ENCODE measurements at places on chromosomes 13 and 19.

- no peak for DNase-seq
Measured at GRCh38 chr19:31770223-31770622, 421.0 kb upstream of the TSHZ3 start.

DNA sequence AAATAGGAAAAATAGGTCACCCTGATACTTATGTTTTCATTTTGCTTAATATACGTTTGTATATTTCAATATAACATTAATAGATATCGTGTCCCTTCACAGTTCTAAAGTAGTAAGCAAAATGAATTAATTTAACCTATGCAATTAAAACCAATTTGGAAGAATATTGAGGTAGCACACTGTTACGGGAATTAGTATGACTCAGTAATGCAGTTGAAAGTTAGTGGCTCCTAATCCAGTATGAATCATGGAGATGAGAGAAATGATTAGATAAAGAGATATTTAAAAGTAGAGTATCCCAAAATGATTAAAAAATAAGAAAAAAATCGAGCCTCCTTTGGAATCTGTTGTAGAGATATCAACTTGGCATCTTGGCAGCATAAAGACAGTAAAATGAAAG lies 177.0 kb upstream of the SLITRK6 start:
- DNase-seq = no peak

DNA sequence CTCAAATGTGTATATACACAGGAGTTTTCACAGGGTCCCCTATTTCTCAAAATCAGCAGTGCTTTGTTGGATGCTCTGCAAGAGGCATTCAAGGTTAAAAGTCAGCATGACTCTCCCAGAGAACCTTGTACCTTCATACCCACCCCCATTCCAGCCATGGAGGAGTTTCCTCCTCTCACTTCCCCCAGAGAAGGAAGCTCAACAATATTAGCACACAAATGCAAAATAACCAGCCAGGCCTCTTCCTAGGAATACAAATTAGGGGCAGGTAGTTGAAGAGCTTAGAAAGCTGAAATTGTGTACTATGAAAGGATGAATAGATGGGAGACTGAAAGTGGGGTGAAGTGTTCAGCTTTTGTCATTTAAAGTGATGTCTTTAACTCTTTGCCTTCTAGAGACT lies 43.8 kb downstream of the SPRY2 start:
- DNase-seq = no peak

DNA sequence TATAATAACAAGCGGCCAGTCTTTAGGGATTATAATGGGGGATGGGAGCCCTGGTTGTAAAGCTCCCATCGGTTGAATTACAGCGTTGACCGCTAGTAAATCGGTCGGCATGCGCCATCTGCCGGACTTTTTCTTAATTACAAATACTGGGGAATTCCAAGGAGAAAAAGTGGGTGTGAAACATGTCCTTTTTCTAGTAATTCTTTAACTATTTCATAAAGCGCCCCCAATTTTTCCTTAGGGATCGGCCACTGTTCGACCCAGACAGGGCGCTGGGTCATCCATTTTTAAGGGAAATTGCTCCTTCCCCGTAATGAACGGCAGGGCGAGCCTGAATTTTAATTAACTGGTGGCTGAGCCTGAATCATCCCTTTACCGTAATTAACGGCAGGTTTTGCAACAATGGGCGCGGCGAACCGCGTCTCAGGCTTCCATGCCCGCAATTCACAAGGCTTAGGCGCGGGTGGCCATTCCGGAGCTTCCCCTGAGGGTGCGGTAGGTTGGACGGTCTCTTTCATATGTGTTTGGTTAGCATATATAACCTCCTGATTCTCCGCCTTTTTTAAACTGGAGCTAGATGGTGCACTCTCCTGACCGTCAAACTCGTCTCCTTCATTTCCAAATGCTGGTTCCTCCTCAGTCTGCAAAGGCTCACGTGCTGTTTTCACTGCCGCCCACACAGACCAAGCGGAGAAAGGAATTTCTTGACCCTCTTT lies 30.2 kb upstream of the EVI5L start:
- peak; percentile 31 for DNase-seq

DNA sequence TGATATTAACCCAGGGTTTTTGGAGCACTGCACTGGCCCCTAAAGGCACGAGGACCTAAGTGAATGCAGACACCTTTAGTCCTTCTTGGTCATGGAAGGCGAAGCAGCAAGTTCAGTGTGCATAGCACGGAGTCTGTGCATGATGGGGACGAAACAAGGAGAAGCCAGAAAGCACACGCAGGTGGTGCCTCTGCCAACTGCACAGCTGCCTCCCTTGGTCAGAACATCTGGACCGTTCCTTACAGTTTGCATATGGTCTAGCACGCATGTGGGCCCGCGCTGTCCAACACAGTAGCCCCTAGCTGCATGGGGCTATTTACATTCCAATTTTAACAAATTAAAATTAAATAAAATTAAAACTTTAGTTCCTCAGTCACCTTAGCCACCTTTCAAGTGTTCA lies 44.0 kb downstream of the FLT3 start:
- no peak for DNase-seq

DNA sequence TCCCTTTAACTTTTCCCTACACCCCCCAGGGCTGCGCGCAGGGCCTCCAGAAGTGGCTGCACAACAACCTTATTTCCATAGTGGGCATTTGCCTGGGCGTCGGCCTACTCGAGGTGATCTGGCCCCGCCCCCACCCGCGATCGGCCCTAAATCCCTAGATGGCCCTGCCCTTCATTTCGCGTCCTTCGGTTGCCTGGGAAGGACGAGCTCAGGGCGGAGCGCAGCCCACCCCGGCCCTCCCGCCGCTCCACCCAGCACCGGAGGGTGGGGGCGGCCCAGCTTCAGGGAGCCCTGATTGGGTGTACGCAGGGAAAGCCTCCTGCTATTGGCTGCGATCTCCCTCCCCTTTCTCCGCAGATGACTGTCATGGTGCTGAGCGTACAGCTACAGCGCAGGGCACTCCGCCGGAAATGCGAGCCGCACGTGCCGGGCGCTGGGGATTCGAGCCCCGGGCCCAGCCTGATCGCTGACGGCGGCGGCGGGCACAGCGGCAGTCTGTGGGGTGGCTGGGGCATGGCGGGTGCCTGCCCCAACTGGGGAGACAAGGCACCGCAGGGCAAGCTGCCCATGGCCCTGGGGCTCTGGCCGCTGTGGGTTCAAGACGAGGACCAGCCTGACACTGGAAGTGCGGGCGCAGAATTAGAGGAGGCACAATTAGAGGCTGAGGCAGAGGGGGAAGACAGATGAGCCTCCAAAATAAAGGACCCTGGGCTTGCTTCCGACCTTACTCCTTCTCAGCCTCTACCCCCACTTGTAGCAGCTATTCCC lies 4.3 kb downstream of the CD37 start:
- no peak for DNase-seq

DNA sequence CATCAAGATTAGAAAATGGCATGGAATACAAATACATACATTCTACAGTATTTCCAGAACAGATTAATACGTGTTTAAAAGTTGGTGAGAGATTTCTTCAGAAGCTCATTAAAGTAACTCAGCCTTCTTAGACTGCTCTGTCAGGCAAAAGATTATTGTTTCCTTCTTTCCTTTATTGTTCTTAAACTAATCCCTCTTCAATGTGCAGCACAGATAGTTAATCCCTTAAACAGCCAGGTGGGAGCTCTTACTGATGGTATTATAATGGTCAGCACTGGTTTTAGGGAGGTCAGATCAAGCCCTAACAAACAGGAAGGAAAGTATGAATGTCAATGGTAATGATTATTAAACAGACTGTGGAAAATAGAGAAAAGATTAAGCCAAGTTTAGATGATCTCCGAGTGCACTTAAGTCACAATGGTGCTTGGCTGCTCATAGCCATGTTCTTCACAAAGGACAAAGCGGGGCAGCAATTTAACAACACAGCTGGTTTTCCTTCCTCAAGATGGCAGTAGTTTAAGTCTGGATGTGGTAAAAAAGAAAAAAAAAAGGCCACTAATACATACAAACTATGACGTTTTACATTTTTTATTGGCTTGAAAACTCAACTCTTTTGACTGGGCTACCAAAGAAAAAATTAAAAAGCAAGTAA lies 992.6 kb downstream of the PCDH9 start:
- no peak for DNase-seq

- DNase-seq = no peak
Measured at GRCh38 chr19:33414667-33415605, 41.4 kb downstream of the CEBPG start.

- no peak for DNase-seq
Measured at GRCh38 chr19:3607303-3608078, 816 bp upstream of the TBXA2R start.

DNA sequence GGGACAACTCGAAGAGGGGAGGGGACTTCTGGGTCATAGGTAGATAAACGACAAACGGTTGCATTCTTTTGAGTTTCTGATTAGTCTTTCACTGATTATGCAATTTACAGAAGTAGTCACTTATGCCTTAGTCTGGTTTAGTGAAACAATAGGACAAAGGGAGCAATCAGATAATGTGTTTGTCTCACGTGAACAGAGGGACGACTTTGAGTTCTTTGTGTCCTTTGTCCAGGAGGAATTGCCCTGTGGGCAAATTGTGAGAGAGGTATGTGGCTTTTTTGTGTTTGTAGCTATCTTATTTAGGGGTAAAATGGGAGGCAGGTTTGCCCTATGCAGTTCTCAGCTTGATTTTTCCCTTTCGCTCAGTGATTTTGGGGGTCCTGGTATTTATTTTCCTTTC lies 362.9 kb upstream of the PCDH20 start:
- DNase-seq = no peak

DNA sequence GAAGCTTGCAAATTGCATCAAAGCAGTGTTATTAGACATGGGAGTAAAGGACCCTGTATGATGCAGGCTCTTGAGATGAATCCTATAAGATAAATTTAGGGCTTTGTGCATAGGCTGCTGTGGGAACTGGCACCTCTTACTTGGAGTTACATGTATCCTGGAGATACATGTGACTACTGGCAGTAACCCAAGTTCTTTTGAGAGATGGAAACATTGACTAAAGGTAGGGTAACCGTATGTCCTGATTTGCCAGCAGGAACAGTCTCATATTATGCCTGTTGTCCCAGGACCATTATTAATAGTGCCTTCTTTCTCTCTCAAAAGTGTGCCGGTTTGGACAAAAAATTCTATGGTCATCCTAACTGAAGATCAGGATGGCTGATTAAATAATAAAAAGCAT lies 195.4 kb downstream of the LACC1 start:
- no peak for DNase-seq

DNA sequence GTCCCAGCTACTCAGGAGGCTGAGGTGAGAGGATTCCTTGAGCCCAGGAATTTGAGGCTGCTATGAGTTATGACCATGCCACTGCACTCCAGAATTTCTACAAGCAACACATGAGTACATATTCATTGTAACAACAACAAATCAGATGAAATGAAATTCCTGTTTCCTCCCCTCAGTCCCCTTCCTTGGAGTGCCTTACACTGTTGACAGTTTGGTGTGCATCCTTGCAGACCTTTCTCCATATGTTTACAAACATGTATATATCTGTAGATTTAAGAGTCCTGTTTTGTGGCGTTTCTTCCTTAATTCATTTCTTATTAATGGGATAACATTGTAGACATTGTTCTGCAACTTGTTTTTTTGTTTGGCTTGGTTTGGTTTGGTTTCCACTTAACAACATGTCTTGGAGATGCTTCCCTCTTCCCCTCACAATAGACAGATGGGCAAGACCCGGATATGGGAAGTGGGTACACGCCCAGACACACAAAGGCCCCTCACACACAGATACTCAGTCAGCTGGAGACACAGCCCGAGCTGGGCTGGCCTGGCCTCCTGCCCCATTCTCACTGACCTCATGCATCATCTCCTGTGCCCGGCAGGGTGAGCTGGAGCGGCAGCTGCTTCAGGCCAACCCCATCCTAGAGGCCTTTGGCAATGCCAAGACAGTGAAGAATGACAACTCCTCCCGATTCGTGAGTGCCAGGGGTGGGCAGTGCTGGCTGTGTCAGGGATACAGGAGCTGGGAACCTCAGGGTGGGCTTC lies 21.7 kb downstream of the MYH14 start:
- no peak for DNase-seq

DNA sequence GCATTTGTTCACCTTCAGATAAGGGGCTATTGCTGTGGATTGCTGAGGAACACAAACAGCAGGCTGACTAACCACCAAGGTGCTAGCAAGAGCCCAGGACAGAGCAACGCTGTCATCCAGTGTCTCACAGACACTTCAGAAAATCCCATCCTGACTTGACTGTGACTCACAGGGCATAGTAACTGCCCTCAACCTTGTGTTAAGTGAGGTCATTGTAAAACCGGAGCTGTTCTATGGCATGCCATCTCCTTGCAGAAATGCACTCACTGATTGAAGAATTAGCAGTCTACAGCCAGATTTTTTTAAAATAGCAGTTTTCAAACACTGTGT lies 51.1 kb downstream of the TNFRSF19 start:
- no peak for DNase-seq

GRCh38 chr19:35958660-35959039 lies 22.5 kb downstream of the LRFN3 start:
- DNase-seq = no peak

DNA sequence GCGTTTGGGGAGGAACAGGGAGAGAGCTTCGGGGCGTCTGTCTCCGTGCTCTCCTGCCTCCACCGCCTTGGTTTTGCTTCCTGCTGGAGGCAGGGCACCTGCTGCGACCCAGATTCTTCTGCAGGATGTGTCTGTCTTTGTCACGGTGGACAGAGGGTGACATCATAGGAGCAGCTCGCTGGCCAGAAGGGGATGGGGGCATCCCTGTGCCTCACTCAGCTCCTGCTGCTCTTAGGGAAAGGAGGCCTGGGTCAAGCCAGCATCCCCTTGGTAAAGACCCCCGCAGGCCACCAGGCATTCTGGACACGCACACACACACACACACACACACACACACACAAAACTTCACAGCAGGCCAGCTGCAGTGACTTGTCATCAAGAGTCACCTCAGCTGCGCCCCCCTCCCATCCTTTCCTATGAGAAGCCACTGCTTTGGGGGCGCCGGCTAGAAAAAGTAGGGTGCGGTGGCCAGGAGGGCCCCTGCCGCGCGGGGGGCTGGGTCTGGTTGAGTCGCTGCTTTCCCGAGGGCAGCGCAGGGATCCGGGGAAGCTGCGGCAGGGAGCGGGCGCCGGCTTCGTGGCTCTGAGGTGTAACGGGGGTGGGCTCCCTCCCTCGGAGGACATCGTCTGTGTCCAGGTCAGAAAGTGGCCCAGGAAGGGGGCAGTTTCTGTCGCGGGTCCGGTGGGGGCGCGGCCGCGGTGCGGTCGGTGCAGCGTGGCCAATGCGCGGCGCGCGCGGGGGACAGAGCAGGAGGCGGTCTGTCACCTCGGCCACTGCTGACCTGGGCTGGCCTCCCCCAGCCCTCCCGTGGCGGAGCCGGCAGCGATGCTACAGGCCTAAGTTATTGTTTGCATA lies 15.8 kb upstream of the NPAS1 start:
- no peak for DNase-seq

- no peak for DNase-seq
Measured at GRCh38 chr13:43266936-43267615, 243.7 kb downstream of the DNAJC15 start.
